ENCODE measurements at places on chromosomes 16 and 17.

GRCh38 chr16:736936-737481, 3.8 kb downstream of the CIAO3 start:
- no peak for DNase-seq

DNA sequence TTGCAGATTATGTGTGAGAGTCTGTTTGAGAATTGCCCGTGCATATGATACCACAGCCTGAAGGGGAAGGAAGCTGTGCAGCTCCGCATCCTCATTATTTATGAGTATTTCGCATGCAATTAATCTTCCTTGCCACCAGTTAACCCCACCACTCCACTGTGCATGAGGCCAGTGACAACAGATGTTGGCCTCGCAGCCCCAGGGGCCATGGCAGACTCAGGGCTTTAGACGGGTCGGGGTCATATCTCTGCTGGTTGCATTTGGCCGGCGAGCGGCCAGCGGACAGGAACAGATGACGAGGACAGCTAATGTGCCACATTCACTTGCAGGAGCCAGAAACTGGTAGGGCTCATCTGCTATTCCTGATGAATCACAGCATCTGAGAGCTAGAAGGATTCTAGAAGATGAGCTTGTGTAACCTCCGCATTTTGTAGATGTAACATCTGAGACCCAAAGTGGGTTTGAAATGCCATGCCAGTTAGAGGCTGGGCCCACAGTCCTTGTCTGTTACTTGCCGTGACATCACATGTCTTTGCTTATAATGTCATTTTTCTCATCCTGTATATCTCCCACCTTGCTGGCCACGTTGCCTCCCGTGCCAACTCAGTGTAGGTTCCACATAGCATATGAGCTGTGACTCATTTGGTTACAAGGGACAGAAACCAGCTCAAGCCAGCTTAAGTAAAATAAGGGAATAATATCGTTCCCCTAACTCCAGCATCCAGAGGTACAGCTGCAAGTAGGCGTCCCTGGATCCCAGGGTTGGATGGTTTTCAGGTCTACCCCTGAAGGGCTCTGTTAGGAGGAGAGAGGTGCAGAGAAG, 137.2 kb downstream of the SNX29 start:
- DNase-seq, result no peak

GRCh38 chr16:28301620-28302019, 9.3 kb downstream of the SBK1 start:
- no peak for DNase-seq

DNA sequence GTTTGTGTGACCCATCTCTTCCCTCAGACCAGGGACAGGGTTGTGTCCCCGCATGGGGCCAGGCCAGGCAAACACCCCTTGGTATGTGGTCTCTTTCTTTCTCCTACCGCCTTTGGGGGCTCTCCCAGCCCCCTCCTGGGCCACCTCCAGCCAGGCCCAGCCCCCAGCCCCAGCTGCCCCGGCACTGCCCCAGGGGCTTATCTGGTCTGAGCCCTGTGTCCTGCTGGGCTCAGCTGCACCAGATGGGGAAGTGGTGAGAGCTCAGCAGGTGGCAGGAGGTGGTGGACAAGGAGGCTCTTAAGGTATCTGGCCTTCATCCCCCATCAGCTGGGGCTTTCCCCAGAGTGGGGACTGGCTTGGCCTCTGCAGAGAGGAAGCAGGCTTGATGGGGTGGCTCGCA, 8.7 kb downstream of the ADAM11 start:
- DNase-seq, result no peak

DNA sequence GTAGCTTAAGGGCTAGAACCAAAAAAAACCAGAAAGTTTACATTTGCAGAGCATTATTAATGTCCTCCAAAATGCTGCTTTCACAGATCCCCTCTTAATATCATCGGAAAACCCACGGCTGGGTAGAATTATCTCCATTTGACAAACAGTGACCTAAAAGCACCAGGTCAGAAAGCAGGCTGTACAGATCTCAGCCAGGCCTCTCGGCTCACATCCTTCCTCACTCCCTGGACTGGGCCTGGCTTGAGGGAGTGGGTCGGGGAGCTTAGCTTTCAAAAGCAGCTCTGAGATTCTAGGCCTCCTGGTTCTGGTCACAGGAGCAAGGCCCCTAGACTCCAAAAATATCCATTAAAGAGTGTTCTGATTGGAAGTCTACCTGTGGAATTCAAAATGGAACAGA, 9.1 kb upstream of the SLC12A3 start:
- no peak for DNase-seq

- no peak for DNase-seq
These were observed 59.0 kb downstream of the SPACA3 start for GRCh38 chr17:33050611-33051140.

GRCh38 chr16:316741-317464, 33.9 kb downstream of the PDIA2 start:
- DNase-seq, result no peak

- peak; percentile 37 for DNase-seq
These were observed 191.8 kb upstream of the CHMP6 start for GRCh38 chr17:80799538-80800480.

DNA sequence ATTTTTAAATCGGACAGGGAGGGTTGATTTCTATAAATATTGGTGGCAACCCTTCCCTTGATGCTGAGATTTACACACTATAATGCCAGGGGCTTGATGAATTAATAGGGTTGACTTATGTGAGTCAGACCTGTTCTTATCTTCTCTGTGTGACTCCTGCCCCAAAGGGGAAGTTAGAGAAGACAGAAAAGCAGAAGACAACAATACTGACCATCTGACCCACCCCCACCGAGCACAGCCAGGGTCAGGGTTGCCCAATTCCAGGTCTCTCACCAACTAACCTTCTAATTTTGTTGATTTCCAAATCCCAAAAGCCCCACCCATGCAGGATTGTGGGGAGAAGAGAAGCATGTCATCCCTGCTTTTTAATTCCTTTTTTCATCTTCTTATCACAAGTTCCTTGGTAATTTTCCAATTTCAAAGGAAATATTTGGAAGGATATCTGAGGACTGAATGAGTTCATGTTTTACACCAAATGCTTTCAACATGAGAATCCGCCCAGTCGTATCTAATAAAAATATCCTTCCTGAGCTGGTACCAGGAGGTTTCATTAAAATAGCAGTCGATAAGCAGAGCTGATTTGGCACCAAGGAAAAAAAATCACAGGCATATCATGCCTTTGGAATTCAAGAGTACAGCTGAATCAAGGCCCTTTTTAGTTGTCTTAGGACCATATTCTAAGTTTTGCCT, 603.4 kb upstream of the CDH11 start:
- DNase-seq, result no peak

- DNase-seq, result peak; percentile 79
These were observed 124.0 kb downstream of the SEC14L1 start for GRCh38 chr17:77264617-77265230.

- no peak for DNase-seq
These were observed 10.0 kb downstream of the FAM117A start for GRCh38 chr17:49753959-49754391.

DNA sequence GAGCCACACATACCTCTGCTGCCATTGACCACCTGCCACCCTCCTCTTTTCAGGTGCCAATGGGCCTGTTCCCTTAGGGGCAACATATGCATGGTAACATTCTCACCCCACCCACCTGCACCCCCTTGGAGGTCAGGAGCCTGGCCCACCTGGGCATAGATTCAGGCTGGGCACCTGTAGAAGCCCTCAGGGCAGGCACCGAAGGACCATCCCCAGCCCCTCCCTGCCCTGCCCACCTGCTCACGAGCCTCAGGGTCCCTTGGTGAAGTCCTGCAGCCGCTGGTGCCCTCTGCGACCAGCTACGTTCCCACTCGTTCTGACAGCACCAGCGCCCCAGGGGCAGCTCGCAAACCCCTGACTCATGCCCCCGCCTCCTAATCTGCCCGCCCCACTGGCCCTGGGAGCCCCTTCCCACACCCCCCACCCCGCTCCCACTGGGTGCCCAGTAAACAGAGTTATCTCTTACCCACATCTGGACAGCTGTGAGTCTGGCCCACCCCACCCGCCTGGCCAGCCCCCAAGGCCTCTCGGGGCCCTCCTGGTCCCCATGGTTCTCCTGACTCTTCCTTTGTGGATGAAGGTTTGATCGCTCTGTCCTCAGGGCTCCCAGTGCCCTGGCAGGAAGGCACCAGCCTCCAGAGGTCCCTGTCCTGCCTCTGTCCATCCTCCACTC, at the start of gene SLC4A1:
Gene SLC4A1 (minus strand): TSS at position 318 of the 673 bp plus-strand sequence. CDS start 5,269 bp downstream, outside the sequence.
- no peak for DNase-seq

GRCh38 chr17:76076765-76077583, 2.0 kb upstream of the ZACN start:
- DNase-seq, result no peak

DNA sequence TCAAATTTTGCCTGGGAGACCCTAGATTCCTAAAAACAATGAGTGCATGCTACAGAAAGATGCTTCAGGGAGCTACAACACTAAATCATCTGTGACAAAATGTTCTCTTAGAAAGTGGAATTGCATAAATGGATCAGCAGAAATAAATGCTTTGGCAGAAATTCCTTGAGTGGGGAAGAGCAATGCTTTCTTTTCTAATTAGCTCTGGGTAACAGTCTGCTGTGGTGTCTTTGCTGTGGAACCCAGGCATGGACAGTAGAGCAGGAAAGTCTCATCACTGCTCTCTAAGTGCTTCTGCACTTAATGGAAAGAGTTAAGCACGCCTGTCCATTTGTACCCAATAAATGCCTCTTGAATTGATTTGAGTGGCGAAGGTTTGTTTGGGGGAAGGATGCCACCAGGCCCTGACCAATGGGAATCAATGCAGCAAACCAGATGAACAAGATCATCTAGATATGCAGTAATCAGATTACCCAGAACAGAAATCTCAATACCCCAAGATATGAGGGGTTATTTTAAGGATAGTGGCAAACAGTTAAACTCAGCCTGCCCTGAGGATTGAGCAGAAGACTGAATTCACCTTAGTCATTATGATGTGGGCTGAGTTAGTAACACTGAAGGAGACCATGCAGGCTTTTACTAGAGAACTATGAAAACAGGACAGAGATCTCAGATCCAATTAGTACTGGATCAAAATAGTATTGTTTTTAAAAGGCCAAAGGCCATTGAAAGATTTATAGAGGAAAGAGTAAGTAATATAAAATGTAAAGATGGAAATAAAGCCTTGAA, 13.6 kb downstream of the HLF start:
- DNase-seq, result no peak

- DNase-seq, result peak; percentile 75
These were observed 189.3 kb upstream of the TNRC6C start for GRCh38 chr17:77769215-77769614.

- DNase-seq, result no peak
These were observed 158.8 kb downstream of the AATF start for GRCh38 chr17:37107406-37108083.

DNA sequence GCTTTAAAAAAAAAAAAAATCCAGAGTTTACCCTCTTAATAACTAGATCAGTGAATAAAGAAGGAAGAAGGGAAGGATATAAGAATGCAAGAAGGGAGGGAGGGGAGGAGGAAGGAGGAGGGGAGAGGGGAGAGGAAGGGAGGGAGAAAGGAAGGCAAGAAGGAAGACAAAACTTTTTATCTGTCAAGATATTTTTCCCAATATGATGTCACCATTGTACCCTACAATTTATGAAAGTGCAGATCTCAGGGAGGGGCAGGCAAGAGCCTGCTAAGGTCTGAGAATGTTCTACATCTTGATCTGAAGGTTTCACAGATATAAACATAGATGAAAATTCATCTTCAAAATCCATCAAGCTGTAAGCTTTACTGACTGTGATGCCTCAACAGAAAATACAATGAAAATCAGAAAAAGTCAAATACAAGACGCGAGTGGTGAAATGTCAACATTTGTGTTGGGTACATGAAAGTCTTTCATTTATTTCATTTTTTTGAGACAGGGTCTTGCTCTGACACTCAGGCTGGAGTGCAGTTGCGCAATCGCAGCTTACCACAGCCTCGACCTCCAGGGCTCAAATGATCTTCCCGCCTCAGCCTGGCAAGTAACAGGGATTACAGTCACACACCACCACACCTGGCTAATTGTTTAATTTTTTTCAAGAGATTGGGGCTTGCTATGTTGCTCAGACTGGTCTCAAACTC, 57.1 kb upstream of the EMP2 start:
- DNase-seq, result no peak

DNA sequence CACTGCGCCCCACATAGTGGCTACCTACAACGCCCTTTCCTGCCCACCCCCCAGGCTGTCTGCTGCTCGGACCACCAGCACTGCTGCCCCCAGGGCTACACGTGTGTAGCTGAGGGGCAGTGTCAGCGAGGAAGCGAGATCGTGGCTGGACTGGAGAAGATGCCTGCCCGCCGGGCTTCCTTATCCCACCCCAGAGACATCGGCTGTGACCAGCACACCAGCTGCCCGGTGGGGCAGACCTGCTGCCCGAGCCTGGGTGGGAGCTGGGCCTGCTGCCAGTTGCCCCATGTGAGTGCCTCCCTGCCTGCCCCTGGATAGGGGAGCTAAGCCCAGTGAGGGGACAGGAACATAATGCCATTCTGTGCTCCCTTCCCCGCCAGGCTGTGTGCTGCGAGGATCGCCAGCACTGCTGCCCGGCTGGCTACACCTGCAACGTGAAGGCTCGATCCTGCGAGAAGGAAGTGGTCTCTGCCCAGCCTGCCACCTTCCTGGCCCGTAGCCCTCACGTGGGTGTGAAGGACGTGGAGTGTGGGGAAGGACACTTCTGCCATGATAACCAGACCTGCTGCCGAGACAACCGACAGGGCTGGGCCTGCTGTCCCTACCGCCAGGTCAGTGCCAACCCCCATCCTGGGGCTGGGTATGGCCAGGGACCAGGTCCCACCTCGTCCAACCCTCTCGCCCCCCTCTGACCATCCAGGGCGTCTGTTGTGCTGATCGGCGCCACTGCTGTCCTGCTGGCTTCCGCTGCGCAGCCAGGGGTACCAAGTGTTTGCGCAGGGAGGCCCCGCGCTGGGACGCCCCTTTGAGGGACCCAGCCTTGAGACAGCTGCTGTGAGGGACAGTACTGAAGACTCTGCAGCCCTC, 7.1 kb downstream of the GRN start:
- DNase-seq, result no peak

DNA sequence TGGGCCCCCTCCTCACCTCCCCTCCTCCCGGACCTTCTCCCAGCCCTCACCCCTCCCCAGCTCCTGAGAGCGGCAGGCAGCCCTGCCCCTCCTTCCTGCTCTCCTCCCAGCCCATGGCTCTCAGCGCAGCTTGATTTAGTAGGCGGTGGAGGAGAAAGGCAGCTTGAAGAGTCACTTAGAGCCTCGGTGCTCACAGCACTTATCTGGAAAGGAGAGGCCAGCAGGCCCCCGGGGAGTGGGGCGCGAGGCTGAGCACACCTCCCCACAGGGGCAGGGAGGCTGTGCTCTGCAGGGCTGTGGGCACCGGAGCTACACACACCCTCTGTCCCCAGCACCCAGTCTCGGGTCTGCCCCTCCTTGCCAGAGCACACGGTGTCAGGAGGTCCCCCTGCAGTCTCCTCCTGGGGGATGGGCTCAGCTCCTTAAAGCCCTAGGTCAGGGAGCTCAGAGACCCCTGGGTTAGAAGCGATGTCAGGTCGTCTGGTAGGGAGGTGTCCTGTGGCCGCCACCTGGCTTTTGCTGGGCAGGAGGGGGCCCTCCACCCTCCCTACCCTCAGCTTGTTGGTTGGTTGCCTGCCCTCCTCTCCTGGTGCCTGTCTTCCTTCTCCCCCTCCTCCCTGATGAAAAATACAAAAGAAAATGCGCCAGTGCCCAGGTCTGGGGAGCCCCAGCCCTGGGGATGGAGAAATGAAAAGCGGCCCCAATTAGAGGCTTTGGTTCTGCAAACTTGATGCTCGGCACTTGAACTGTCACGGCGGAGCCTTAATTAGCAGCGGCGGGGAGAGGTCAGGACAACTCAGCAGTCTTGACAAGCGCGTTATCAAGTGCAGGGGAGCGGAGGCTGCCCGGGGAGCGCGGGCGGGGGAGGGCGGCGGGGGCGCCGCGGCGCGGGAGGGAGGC, 151.1 kb upstream of the GSE1 start:
- DNase-seq, result peak; percentile 82

All from NCI-H345 (cell line).